ENCODE measurements at places on chromosomes 7 and 10. TPM values are rescaled to one million over a fixed set of nuclear protein-coding genes. Genes with fewer than 3 reads are reported as not detected.

DNA sequence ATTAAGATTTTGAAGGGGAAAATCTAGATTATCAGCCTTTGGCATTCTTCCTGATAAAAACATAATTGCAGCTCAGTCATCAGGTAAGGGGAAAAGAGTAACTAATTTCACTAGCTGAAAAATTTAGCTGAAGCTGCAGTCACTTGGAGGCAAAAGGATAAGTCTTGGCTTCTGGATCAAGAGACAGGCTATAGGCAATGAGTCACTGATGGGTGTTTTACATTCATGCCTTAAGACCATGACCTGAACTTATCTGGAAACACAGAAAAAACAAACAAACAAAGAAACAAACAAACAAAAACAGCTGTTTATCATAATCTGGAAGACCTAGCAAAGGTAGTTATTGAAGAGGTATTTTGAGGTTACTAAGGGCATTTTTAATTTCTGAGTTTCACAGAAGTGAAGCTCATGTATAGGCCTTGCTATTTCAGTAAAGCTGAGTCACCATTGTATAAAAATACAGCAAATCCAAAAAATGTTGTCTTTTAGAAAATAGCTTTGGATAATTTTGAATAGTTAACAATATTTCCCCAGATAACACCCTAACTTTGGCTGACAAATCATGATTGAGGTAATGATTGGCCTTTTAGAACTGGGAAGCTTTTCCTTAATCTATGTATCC is 40.3 kb downstream of the ZNF22 start:
- DNase-seq = no peak

PLAU gene
- polyA plus RNA-seq = 11.8 TPM

DNA sequence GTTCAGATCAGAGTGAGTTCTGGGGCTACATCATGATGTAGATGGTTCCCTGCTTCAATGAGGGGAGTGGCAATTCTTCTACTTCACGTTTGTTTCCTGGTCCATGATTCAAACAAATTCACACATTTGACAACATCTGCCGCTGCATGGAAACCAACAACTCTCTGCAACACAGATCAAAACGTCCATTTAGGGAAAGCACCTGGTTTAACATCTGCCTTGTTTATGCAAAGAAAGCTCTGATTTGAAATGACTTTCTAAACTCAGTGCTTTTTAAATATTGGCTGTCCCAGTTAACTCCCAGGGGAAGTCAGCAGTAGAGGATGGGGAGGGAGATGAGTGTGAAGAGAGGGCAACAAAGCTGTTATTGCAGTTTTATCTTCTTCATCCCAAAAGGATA is 93.8 kb downstream of the GAD2 start:
- no peak for DNase-seq

LAMB1 gene
- 53.2 TPM for polyA plus RNA-seq

DNAJB9 gene
- polyA plus RNA-seq = 15.1 TPM

COL26A1 gene
- polyA plus RNA-seq = not detected

HTR7 gene
- polyA plus RNA-seq = 0.17 TPM

MMD2 gene
- not detected for polyA plus RNA-seq

DNA sequence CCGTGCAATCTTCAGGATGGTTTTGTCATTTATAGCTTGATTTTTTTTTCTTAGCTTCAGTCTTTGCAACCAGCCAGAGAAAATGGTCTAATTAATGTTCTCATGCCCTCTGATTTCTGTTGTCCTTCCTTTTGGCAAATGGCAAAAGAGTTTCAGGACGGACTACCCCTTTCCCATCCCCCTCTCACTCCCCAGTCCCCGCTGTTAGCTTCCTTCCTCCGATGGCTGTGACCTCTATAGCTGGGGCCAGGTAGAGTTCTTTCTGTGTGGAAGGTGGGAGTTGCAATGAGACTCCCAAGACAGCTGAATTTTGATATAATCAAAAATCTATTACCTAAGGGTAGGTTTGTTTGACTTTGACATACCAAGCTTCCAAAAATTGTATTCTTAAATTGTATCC is 362.0 kb downstream of the PAXIP1 start:
- DNase-seq = no peak

DNA sequence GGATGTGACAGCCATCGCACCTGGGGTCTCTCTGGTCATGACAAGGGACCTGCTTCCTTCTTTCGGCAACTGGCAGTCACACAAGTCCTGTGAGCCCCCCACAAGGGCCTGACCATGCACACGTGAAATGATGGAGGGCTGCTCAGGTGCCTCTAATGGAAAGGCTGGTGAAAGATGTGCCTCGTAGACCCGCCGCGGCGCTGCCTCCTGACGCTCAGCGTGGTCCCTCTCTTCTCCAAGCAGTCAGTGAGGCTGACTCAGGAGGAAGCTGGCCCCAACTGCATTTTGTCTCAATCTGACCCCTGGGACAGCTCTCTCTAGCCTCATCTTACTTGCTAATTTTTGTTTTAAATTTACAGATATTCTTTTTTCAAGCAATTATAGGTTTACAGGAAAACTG is 100.9 kb downstream of the MAD1L1 start:
- DNase-seq = no peak

ITGB8 gene
- polyA plus RNA-seq = 0.61 TPM

LRRC4 gene
- 2.2 TPM for polyA plus RNA-seq

GRCh38 chr7:63040966-63041610 is 957.6 kb upstream of the ZNF722 start:
- DNase-seq = no peak

MPLKIP gene
- polyA plus RNA-seq = 23.8 TPM

- DNase-seq = no peak
Observed at GRCh38 chr7:10584886-10585285, 388.8 kb upstream of the PHF14 start.

DNA sequence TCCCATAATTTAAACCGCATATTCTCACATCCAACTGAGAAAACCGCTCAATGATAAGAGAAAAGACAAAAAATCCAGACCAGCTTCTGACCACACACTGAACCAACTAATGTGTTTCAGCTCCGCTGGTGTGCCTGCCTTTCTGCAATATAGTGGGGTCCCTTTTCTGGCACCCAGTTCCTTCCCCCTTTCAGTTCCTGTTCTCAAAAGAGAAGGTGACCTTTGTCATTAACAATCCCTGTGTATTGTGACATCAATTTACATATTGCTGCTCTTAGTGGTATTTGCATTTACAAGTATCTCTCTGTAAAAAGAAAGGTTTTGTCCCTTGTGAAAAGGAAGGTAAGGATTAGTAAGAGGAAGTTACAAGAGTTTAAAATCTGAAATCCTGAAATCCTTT is 1.4 kb downstream of the PPP1R17 start:
- DNase-seq = no peak

DNA sequence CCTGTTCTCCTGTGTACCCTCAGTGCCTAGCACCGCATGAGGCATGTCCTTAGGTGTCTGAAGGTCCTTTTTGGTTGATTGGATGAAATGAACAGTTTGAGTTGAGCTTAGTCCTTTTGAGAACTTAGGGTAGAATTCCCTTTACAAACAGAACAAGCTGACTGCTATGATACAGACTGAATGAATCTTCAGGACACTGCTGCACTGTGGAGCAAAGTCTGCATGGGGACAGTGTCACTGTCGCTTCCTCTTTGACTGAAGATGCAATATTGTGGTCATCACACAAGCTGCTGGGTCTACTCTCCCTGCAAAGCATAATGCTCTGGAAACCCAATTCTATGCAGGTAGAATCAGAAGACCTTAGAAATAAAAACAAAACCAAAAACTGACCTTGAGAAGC is 8.6 kb upstream of the PLAU start:
- DNase-seq = no peak

DNA sequence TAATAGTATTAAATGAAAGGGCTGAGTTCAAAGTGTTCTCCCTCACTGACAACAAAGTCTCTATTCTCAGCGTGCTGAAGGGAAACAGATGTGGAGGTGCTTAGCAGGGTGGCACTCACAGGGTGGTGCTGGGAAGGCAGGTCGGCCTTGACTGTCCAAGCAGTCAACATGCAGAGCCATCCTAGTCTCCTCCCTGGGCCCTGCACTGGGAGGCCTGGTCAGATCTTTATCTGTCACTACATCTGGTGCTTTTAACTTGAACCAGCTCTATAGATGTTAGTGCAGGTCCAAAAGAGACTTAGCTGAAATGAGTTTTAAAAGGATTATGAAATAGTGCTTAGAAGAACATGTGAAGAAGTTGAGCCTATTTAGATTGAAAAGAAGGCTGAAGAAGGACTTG is 82.1 kb downstream of the AVL9 start:
- DNase-seq = no peak

GTF2IRD1 gene
- 27.0 TPM for polyA plus RNA-seq

DNA sequence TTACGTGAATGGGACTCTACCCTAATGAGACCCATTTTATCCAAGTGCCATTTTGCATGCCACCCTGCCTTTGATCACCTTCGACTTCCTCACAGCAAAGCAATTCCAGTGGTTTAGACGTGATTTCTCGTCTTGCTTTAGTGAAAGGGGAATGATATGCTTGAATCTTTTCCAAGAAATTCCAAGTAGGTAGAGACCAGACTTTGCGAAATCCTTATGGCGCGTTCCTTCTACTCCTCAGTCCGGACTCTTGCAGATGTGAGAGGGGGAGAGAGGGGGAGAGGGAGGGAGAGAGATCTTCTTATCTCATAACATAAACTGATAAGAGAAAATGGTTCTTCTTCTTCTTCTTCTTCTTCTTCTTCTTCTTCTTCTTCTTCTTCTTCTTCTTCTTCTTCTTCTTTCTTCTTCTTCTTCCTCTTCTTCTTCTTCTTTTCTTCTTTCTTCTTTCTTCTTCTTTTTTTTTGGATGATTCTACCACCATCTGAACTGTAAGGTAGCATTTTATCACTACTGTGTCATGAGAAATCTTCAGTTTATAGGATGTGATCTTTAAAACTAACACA is 883 bp downstream of the SPAG6 start:
- no peak for DNase-seq

- no peak for DNase-seq
Observed at GRCh38 chr7:41536873-41537665, 165.8 kb downstream of the INHBA start.

GRCh38 chr7:37663693-37664092 is 19.9 kb upstream of the GPR141 start:
- DNase-seq = no peak

- DNase-seq = peak; percentile 93
Observed at GRCh38 chr10:79399223-79399831, 46.1 kb downstream of the ZCCHC24 start.

PHKG1 gene
- 8.5 TPM for polyA plus RNA-seq

GRCh38 chr7:1296356-1296981 is 63.8 kb downstream of the UNCX start:
- no peak for DNase-seq

SPOCK2 gene
- 11.2 TPM for polyA plus RNA-seq

EPO gene
- not detected for polyA plus RNA-seq

DNA sequence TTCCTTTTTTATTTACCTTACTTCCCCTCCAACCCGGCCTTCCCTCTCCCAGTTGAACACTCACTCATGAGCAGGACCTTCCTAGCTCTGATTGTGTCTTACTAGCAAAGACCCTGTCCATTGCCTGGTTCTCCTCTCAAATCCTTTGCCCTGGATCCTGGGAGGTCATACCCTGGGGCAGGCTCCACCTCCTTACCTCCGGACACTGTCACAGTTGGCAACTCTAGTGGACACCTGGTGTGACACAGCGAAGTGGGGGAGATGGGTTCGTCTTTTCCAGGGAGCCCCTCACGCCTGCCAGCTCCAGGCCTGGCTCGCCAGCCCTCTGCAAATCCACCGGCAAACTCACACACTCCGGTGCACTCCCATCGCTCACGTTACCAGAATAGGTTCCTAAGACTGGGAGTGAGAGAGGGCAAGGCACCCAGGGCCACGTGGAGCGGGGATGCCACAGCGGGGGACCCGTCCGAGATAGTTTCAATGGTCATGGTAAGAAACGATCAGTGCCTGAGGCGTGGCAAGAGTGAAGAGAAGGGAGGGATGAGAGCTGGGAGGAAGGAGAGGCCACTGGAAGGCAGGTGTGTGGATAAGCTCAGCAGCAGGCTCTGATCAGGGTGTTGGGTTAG is 30.9 kb upstream of the TMEM72 start:
- DNase-seq = no peak

ADK gene
- 55.5 TPM for polyA plus RNA-seq

- DNase-seq = no peak
Observed at GRCh38 chr10:121138112-121138860, 287.1 kb downstream of the WDR11 start.

All from heart left ventricle (tissue), 16 donors.